ENCODE measurements at places on chromosomes 7 and 10.

- DNase-seq = no peak
These were observed 12.5 kb upstream of the CALD1 start for GRCh38 chr7:134766779-134767519.

GRCh38 chr10:117546020-117546580, 3.6 kb downstream of the EMX2 start:
- no peak for DNase-seq

DNA sequence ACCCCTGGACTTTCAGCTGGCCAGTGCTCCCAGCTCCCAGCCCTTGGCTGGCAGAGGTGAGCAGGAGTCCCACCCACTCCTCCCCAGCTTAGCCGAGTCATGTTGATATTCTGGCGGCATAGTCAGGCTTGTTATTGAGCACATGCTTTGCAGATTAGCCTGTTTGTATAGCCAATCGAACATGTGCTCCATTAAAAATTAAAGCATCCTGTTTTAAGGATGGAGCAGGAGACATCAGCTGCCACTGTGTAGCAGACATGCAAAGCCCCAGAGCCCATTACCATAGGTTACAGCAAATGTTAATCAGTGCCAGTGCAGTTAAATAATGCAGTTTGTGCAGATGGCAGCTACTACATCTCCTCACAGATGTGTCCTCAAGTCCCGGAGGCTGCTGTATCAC, 574.6 kb upstream of the GALNT17 start:
- no peak for DNase-seq

- DNase-seq = no peak
These were observed 116.5 kb upstream of the LRRN3 start for GRCh38 chr7:110974441-110974840.

GRCh38 chr7:101733713-101734475, 83.5 kb upstream of the CUX1 start:
- DNase-seq = no peak

GRCh38 chr10:125606414-125607010, 76.5 kb downstream of the TEX36 start:
- no peak for DNase-seq

DNA sequence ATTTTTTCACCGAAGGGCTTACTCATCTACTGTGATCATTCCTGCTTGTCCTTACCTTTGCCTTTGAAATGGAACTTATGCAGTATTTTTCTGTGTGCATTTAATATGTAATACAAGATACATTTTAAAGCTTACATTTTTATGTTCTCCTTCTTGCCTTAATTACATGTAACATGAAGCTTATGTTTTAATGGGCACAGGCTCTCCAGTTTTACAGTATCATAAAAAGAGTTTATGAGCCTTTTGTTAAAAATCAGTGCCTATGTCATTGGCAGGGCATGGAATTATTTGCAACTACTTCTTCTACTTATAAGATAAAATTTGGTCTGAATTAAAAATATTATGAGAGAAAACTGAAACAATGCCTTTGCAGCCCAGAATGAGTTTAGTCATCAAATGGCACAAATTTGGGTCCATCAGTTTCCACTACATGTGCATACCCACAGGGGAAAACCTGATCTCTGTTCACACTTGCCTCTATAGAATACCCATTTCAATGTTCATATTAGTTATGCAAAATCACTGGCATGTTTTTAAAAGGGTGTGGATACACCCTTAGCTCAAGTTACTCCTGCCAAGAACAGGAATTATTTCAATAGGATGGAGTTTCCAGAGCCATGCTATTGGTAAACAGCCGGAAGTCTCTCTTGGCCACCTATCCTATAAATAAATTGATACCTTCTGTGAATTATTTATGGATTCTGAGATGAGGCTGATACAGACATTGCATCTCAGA, 27.9 kb upstream of the WNT16 start:
- DNase-seq = no peak

Measured in activated T-cell treated with anti-CD3 and anti-CD28 coated beads, Interleukin-2, amount 50 U/mL, for 1 hour (primary cell).